ENCODE measurements at places on chromosomes 7 and 10. TPM values are rescaled to one million over a fixed set of nuclear protein-coding genes. Genes with fewer than 3 reads are reported as not detected.

The PILRA gene
- 1.9 TPM for total RNA-seq

The RASSF4 gene
- total RNA-seq: 2.8 TPM

The NPY gene
- not detected for total RNA-seq

The CLCN1 gene
- total RNA-seq: 0.11 TPM

The HYAL4 gene
- total RNA-seq: not detected

The ASAH2 gene
- 3.2 TPM for total RNA-seq

The UPK3BL2 gene
- total RNA-seq: 7.7 TPM

The PIP gene
- total RNA-seq: not detected

The OGDHL gene
- 0.70 TPM for total RNA-seq

The LMBR1 gene
- 49.2 TPM for total RNA-seq

The HOXA5 gene
- total RNA-seq: not detected

The SPDYE18 gene
- not detected for total RNA-seq

GRCh38 chr10:20040012-20040411 is 223.8 kb downstream of the PLXDC2 start:
- DNase-seq: no peak
- H3K4me3 ChIP-seq: no peak overlapping the region
- H3K27ac ChIP-seq: no peak overlapping the region
- H3K4me1 ChIP-seq: no peaks in the 10 kb centered on the region

- no peak overlapping the region for H3K4me3 ChIP-seq
- H3K27me3 ChIP-seq: no peaks in the 10 kb centered on the region
- H3K4me1 ChIP-seq: no peaks in the 10 kb centered on the region
- no peak overlapping the region for H3K27ac ChIP-seq
- H3K36me3 ChIP-seq: no peaks in the 10 kb centered on the region
- no peak for DNase-seq
These were observed 126.0 kb downstream of the NRCAM start for GRCh38 chr7:108330227-108330626.

GRCh38 chr10:14299556-14299955 is 31.2 kb downstream of the FRMD4A start:
- H3K4me3 ChIP-seq: no peak overlapping the region
- no peak for DNase-seq
- no peaks in the 10 kb centered on the region for H3K36me3 ChIP-seq
- no peak overlapping the region for H3K27ac ChIP-seq
- H3K27me3 ChIP-seq: no peaks in the 10 kb centered on the region
- no peaks in the 10 kb centered on the region for H3K4me1 ChIP-seq

DNA sequence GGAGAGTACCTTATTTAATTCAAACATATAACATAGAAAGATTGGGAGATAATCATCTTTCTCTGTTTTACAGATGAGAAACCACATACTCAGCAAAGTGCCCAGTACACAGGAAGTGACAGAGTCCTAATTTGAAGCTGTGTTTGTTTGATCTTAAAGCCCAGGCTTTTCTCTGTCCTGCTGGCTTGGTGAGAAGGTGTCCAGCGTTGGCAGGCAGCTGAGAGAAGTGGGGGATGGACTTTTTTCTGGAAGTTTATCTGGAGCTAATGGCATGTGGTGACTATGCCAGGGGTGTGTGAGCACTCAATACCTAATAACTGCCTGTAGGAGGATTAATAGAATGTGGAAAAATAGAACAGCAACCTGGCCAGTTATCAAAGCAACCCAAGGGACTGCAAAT is 60.8 kb downstream of the NPSR1 start:
- peaks cover 10% of the 10 kb centered on the region for H3K4me1 ChIP-seq
- H3K27ac ChIP-seq: no peak overlapping the region
- no peaks in the 10 kb centered on the region for H3K27me3 ChIP-seq
- no peaks in the 10 kb centered on the region for H3K36me3 ChIP-seq

GRCh38 chr7:55305135-55305534 is 60.0 kb upstream of the LANCL2 start:
- no peak overlapping the region for H3K27ac ChIP-seq
- H3K36me3 ChIP-seq: no peaks in the 10 kb centered on the region

- no peak overlapping the region for H3K27ac ChIP-seq
- H3K27me3 ChIP-seq: no peaks in the 10 kb centered on the region
- peaks cover 10% of the 10 kb centered on the region for H3K36me3 ChIP-seq
- no peak overlapping the region for H3K4me3 ChIP-seq
- no peaks in the 10 kb centered on the region for H3K4me1 ChIP-seq
These were observed 7.6 kb downstream of the ECHS1 start for GRCh38 chr10:133365461-133366129.

DNA sequence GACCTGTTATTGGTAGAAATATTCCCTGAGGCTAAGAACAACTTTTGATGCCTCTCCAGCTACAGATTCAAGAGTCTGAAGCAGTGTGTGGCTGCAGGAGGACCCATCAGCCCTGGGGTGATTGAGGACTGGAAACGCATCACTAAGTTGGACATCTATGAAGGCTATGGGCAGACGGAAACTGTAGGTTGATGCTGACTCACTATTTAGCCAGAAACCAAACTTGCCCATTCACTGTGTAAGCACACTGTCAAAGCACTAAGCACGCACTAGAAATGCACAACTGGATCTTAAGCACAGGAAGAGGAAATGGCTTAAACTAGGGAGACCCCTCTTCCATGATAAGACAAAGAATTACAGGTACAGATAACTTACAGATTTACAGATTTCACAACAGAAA is 20.8 kb downstream of the ACSM6 start:
- H3K36me3 ChIP-seq: no peaks in the 10 kb centered on the region
- no peak for DNase-seq
- H3K4me1 ChIP-seq: no peaks in the 10 kb centered on the region
- no peak overlapping the region for H3K4me3 ChIP-seq
- H3K27ac ChIP-seq: no peak overlapping the region

DNA sequence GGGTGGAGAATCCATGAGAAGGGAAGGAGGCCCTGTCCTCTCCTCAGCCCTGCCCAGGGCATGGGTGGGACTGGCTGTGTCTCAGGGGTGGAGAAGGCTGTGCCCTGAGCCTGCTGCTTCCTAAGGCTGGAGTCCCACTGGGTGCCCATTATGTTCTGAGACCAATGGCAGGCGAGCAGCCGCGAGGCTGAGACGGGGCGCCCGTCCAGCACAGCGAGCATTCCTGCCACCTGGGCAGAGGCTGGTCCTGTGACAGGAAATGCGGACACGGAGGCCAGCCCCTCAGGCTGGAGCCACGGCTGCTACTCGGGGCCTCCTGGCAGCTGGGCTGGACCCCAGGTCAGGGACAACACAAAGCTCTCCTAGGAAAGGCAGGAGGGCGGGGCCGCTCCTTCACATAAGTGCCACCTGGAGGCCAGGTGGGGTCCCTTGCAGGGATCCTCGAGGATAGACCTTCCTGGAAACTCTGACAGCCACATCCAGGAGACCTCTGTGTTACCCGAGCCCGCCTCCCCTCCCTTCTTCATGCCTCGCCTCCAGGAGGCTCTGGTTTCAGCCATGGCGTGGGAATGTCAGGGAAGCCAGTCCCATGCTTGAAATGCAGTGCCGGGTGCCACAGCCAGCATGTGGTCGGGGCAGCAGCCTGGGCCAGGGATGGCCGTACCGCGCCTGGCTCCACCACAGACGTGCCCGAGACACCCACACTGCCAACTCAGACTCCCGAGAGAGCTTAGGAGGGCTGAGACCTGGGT is 173.9 kb downstream of the USP6NL start:
- no peaks in the 10 kb centered on the region for H3K36me3 ChIP-seq
- peaks cover 5% of the 10 kb centered on the region for H3K4me1 ChIP-seq
- H3K27me3 ChIP-seq: no peaks in the 10 kb centered on the region
- no peak for DNase-seq
- H3K27ac ChIP-seq: no peak overlapping the region

GRCh38 chr10:17206210-17206709 is 4.8 kb upstream of the TRDMT1 start:
- peaks cover 26% of the 10 kb centered on the region for H3K4me1 ChIP-seq
- H3K36me3 ChIP-seq: no peaks in the 10 kb centered on the region
- DNase-seq: no peak
- H3K4me3 ChIP-seq: no peak overlapping the region
- no peaks in the 10 kb centered on the region for H3K27me3 ChIP-seq

- no peak overlapping the region for H3K4me3 ChIP-seq
- H3K27me3 ChIP-seq: no peaks in the 10 kb centered on the region
- no peak for DNase-seq
- no peaks in the 10 kb centered on the region for H3K36me3 ChIP-seq
These were observed 39.2 kb upstream of the SLC35B4 start for GRCh38 chr7:134355927-134356326.

GRCh38 chr10:132404169-132404880 is 7.3 kb downstream of the PWWP2B start:
- no peaks in the 10 kb centered on the region for H3K27me3 ChIP-seq
- no peaks in the 10 kb centered on the region for H3K36me3 ChIP-seq
- H3K4me1 ChIP-seq: peaks cover 12% of the 10 kb centered on the region
- no peak overlapping the region for H3K27ac ChIP-seq
- DNase-seq: no peak

DNA sequence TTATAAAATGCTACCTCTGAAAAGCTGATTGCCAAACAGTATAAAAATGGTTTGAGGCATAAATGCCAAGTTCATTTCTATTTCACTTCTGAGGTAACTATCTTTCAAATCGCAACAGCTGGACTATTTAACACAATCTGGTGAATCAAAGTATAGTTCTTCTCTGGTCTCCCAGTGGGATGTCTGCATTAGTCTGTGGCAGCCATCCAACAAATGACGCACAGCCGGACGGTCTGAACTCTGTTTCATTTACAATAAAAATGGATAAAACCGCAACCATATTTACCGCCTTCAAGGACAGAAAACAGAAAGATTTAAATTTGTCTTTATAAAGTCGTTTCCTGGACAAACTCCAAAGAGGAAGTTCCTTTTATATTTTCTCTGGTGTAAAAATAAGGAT is 41.9 kb downstream of the ENO4 start:
- H3K27me3 ChIP-seq: no peaks in the 10 kb centered on the region
- H3K36me3 ChIP-seq: no peaks in the 10 kb centered on the region
- no peak overlapping the region for H3K4me3 ChIP-seq
- H3K4me1 ChIP-seq: no peaks in the 10 kb centered on the region
- no peak overlapping the region for H3K27ac ChIP-seq
- no peak for DNase-seq

GRCh38 chr7:75596727-75597614 is 104.9 kb downstream of the SPDYE5 start:
- no peaks in the 10 kb centered on the region for H3K27me3 ChIP-seq
- H3K27ac ChIP-seq: no peak overlapping the region
- no peaks in the 10 kb centered on the region for H3K4me1 ChIP-seq
- H3K36me3 ChIP-seq: no peaks in the 10 kb centered on the region
- no peak for DNase-seq
- no peak overlapping the region for H3K4me3 ChIP-seq

GRCh38 chr10:17235136-17235535 is 7.1 kb downstream of the VIM start:
- peaks cover 41% of the 10 kb centered on the region for H3K4me1 ChIP-seq
- no peak overlapping the region for H3K27ac ChIP-seq
- peaks cover 70% of the 10 kb centered on the region for H3K36me3 ChIP-seq
- no peaks in the 10 kb centered on the region for H3K27me3 ChIP-seq

DNA sequence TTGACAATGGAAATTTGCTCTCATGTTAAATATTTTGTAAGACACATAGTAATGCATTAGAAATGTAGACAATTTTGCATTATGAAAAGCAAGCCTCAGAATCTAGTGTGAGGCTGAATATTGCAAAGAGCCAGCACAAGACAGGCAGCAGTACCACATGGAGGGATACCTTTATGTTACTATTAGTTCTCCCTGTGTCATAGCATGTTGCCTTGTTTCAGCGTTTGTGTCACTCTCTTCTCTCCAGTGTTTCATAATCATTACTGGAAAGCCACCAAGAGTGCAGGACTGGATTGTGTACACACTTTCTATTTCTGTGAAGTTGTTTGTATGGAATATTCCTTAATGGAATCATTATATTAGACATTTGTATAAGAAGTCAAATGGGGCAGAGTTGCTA is 8.5 kb downstream of the AHR start:
- no peaks in the 10 kb centered on the region for H3K36me3 ChIP-seq
- H3K4me1 ChIP-seq: peaks cover 30% of the 10 kb centered on the region
- H3K27me3 ChIP-seq: no peaks in the 10 kb centered on the region
- no peak for DNase-seq
- no peak overlapping the region for H3K27ac ChIP-seq

DNA sequence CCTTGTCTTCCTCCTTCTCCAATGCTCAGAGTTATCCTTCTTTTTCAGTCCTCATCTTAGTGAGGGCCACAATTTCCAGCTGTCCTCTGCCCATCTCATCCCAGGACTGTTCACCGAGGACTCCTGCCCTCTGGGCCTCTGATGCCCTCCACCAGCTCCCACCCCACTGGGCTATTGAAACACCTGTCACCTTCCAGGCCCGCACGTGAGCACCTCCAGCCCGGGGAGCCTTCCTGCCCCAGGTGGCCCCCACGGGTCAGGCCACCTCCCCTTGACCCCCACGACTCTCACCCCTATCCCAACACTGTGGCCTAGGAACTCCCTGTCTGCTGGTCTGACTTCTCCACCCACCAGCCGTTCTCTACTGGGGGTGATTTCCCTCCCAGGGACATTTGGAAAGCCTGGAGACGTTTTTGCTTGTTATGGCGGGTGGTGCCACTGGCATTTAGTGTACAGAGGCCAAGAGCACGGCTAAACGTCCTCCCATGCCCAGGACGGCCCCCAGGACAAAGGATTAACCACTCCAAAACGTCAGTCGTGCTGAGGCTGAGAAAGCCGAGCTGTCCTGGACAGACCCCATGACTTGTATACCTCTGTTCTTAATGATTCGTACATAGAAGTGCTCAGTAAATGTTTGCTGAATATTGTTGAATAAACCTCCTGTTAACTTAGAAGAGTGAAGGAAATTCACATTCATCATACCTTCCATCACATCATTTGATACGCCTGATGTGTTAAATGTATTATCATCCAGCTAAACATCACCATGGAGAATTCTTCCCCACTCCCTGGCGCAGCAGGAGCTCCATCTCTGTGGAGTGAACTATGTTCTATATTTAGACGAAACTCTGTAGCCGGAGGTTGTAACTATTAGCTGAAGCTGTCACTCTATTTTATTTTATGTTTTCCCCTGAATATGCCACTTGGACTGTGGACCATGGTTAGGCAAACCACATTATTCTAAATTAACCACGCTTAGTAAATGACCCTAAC is 270.1 kb upstream of the SHH start:
- no peaks in the 10 kb centered on the region for H3K36me3 ChIP-seq
- no peak overlapping the region for H3K27ac ChIP-seq

All from CD8-positive, alpha-beta memory T cell (primary cell).